ENCODE measurements at places on chromosomes 5 and 9.

- no peak for DNase-seq
These were observed 51.7 kb downstream of the ARHGAP26 start for GRCh38 chr5:142821733-142822487.

DNA sequence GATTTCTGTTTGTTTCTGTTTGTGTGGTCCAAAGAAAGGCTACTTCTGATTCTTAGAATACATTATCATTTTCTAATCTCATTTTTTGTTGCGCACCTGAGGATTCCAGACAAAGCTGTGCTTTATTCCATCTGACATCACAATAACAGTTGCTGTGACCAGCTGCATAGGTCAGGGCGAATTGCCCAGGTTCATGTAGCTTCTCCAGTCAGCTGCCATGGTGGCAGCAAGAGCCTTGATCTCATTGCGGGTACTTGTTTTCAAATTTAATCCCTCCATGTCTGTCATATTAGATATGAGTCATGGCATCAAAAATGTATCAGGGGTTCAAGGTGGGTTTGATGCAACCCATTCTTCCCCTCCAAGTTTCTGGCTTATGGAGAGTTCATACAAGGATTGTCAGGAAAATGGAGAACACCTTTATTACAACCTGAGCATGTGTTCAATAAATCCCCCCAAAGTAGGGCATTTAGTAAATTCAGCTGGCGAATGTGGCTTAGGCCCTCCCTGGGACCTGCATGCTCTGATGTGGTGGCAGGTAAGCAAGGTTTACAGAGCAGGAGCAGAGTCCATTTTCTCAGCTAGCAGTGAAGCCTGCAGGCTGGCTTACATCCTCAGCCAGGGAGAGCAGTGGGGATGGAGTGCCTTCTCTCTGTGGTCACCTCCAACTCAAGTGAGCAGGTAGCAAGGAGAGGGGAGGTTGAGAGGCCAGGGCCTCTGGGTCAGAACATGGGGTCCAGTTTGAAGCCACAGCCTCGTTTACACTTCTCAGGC, 13.9 kb downstream of the CAVIN4 start:
- no peak for DNase-seq

DNA sequence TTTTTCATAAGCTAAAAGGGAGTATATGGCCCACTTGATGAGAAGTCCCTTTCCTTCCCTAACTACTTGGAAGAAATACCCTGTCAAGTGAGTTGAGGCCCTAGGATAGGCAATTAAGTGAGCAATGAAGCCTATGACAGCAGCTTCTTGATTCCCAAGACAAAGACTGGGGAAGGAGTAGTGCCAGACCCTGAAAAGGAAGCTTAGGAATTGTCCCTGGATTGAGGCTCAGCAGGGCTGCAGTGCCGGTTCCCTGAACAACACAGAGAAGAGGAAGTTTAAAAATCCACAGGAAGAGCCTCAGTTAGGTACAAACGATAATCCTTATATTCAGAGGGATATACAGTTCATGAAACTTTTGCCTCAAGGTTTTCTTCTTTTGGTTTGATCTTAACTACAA, 61.8 kb upstream of the RAD23B start:
- no peak for DNase-seq

GRCh38 chr9:38405785-38406184, 13.3 kb downstream of the ALDH1B1 start:
- no peak for DNase-seq

DNA sequence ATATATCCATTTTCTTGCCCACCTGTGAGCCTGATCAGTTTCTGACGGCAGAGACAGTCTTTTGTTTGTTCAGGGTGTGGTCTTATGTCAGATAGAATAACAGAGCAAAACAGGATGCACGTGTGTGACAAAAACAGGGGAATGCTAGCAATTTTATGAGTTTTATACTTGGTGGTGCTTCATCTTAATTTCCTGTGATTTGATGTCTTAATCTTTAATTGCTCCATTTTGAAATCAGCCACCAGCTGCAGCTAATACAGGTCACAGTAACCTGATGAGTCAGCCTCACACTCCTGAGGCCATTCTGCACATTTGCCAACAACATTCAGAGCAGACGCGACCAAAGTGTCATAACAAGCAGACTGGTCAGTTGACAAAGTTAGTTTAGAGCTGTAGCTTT, 42.3 kb upstream of the JMY start:
- DNase-seq = no peak

DNA sequence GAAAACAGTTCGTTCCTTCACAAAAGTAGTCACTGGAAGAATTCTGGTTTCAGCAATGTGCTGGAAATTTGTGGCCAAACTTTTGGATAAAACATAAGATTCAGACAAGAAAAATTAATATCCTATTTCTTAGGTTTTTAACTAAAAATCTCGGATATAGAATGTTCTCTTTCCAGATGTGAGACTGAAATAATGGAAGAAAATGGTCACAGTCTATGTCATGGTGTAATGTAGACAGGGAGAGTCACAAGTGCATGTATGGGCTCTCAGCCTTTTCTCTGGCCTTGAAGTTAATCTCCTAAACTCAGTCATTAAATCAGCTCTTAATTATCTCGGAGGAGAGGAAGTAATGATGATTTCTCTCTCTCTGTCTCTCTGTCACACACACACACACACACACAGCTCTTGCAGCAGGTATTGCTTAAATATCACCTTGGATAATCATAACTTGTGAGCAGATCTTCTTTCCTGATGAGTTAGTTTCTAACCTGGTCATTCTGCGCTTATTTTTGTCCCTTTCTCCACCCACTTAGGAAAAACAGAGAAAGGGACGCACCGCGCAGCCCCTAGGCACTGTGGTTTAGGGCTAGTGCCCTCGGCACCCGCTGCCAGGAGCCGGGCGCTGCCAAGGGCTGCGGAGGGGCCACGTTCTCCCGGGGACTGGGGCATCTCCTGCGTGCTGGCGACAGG, 672 bp upstream of the ITGA2 start:
- DNase-seq = no peak

DNA sequence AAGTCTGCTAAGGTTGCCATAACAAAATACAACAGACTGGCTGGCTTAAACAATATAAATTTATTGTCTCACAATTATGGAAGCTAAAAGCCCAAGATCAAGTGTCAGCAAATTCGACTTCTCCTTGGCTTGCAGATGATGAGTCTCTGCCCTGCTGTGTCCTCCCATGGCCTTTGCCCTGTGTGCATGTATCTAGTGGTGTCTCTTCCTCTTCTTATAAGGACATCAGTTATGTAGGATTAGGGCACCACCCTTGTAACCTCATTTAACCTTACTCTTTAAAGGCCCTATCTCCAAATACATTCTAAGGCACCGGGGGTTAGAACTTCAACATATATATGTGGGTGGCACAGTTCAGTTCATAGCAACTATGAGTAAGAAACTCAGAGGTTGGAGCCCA, 157.9 kb upstream of the RASA1 start:
- no peak for DNase-seq

GRCh38 chr9:84062538-84062937, 81.9 kb downstream of the RMI1 start:
- no peak for DNase-seq

GRCh38 chr5:39057734-39058133, 16.5 kb downstream of the RICTOR start:
- DNase-seq = no peak

GRCh38 chr9:35553670-35554543, 51.2 kb upstream of the TESK1 start:
- peak; percentile 12 for DNase-seq

DNA sequence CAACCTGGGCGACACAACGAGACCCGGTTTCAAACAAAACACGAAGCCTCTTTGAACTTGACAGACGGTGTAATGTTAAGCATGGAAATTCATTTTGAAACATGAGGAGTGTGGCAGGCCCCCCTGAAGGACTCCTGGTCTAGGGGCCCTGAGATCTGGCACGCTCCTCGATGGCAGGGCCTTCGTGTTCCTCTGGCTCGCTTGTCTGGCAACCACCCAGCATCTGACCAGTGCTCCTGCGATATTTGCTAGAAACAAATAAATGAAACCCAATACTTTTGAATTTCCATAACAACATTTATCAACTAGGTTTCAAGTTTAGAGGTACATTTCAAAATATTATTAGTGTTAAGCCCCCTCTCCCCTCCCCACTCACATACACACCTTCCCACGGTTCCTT, 193.0 kb downstream of the ERCC6L2 start:
- DNase-seq = no peak

- DNase-seq = no peak
These were observed 439.8 kb downstream of the ZSWIM6 start for GRCh38 chr5:61771808-61772207.

GRCh38 chr5:142156839-142157463, 48.4 kb downstream of the NDFIP1 start:
- no peak for DNase-seq

- no peak for DNase-seq
These were observed 11.7 kb downstream of the RICTOR start for GRCh38 chr5:39062530-39062929.

DNA sequence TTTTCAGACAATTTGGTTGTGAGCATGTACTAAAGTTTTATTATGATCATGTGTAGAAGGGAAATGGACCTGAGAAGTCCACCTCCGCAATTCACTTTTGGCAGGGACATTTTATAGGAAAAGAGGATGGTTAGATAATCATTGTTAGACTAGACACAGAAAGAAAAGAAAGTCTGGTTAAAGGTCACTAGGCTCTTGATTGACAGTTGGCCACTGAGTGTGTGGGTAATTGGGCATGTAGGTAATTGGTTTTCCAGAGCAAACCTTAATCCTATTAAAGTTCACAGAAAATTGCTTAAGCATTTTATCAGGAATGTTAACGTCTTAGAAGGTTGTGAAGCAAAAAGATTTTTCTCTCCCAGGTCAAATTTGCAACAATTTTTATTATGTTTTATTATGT, 158.5 kb upstream of the CLINT1 start:
- no peak for DNase-seq

GRCh38 chr5:96408210-96408777, 24.8 kb downstream of the PCSK1 start:
- peak; percentile 47 for DNase-seq

GRCh38 chr9:129696944-129697655, 31.7 kb downstream of the PRRX2 start:
- no peak for DNase-seq

DNA sequence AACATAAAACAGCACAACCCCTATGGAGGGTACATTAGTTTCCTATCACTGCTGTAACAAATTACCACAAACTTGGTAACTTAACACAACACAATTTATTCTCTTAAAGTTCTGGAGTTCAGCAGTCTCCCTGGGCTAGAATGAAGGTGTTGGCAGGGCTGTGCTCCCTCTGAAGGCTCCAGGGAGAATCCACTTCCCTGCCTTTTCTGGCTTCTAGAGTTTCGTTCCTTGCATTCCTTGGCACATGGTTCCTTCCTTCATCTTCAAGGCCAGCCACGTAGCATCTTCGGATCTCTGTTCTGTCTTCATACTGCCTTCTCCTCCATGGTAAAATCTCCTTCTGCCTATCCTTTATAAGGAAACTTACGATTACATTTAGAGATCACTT, 25.0 kb upstream of the GSN start:
- DNase-seq = no peak

DNA sequence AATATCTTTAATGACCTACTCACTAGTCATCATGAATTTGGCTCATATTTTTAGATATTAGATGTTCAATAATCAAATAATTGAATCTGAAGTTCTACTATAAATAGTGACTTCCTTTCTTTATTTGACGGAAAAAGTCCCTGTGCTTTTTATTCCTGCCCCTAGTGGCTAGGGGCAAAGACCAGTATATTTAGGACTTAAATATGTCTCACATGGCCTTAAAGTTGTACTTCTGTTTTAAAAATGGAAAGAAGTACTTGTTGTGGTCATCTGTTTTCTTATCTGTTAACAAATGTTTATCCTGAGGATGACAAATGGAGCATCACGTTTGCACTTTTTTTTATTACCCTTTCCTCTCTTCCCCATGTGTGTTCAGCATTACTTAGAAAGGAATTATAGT, 89.2 kb upstream of the GRHPR start:
- DNase-seq = peak; percentile 47

DNA sequence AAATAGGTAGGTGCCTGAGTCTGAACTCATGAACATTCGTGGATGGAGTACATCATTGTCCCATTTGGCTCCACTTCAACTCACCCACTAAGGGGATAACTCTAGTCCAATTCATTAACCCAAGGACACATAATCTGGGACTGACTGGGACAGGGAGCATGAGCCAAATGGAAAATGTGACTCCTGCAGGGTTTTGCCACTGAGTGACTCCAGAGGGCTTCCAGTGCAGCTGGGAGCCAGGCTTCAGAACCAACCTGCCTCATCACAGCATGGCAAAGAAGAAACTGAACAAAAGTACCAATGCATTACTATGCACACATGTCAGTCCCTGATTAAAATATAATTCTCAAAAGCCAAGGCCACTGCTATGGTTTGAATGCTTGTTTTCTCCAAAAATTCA, 159.7 kb upstream of the SNX2 start:
- DNase-seq = no peak

GRCh38 chr9:104746798-104747197, 685 bp upstream of the NIPSNAP3A start:
- DNase-seq = no peak

DNA sequence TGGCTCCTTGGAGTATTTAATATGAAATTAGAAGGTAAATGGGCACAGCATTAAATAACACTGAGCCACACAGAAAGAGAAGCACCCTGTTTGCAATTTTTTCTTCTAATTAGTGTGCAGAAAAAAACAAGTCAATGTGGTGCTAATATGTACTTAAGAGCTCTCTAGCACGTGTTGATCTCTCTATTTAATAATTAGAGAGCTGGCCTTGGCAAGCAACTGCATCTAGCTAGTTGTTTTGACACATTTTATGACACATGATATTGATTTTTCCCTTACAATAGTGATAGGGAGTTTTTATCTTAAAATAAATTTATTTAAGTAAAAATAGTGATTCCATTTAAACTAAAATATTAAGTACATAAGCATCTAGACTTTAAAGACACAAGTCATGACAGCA, 54.5 kb upstream of the NUDT12 start:
- DNase-seq = no peak

DNA sequence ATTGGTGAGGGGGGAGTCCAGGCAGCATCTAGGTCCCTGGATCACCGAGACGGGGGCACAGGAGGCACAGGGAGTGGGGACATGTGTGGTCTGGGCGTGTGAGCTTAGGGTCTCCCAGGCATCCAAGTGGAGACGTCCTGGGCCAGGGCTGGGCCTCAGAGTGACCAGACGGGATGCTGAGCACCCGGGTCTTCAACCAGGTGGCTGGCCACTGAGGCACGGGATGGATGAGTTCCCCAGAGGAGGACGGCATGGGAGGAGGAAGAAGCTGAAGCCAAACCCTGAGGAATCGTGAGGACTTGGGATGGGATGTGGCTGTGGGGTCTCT, 88.0 kb downstream of the LMX1B start:
- no peak for DNase-seq

DNA sequence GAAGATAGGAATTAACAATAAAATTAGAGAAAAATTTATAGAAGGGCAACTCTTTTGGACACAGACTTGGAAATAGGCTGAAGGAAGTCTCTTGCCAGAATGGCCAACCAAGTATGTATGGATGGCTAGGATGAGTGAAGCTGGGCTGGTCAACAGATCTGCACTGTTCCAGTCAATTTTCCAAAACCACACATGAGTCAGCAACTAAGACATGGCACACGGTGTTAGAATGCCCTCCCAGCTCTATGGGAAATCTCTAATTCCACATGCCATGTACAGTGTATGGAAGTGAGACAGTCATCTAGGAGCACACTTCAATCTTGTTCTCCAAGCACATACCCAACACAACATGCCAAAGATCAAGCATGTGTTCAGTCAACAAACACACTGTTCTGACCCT, 129.6 kb downstream of the GLIS3 start:
- no peak for DNase-seq

Measured in CMK (cell line).